Melanocyte of skin (primary cell): ENCODE measurements at places on chromosomes 5 and 9. TPM values are rescaled to one million over a fixed set of nuclear protein-coding genes. Genes with fewer than 3 reads are reported as not detected.

The FAM221B gene
- not detected in 2 replicates for total RNA-seq

The SMIM32 gene
- total RNA-seq, result not detected in 2 replicates

The CRB2 gene
- total RNA-seq, result not detected in 2 replicates

The SLC1A1 gene
- total RNA-seq, result 1.7 and 4.4 TPM in 2 replicates

The PCDHA12 gene
- not detected in 2 replicates for total RNA-seq

The CDC23 gene
- 26.2 and 40.0 TPM in 2 replicates for total RNA-seq
